T-helper 17 cell (primary cell): ENCODE measurements at places on chromosomes 3 and 15.

- no peak overlapping the region for H3K27ac ChIP-seq
- H3K4me3 ChIP-seq = no peak overlapping the region
- H3K27me3 ChIP-seq = peaks cover 17% of the 10 kb centered on the region
- no peaks in the 10 kb centered on the region for H3K4me1 ChIP-seq
- no peak for DNase-seq
- no peaks in the 10 kb centered on the region for H3K36me3 ChIP-seq
Observed at GRCh38 chr15:36831125-36831903, 251.9 kb downstream of the CDIN1 start.

DNA sequence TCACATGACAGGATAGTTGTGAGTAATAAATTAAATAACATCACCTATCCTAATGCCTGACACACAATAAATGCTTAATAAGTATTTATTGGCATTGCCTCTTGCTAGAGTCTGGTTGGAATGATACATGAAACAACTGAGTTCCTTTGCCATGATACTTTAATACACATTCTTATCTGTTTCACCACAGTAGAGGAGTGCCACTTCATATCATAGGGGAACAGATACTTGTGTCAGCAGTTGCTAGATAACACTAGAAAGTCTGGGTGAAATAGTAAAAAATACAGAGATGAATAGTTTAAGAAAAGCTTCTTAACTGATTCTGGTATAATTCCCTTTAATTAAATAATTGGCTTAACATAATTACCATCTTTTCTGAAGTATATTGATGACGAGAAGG, 380.0 kb upstream of the GOLIM4 start:
- H3K27ac ChIP-seq = no peak overlapping the region
- no peaks in the 10 kb centered on the region for H3K4me1 ChIP-seq
- no peak for DNase-seq
- H3K4me3 ChIP-seq = no peak overlapping the region

GRCh38 chr3:65078748-65079147, 390.9 kb upstream of the ADAMTS9 start:
- H3K36me3 ChIP-seq = no peaks in the 10 kb centered on the region
- no peak for DNase-seq
- H3K27me3 ChIP-seq = no peaks in the 10 kb centered on the region
- no peaks in the 10 kb centered on the region for H3K4me1 ChIP-seq

GRCh38 chr3:195900436-195901355, 7.7 kb downstream of the TNK2 start:
- H3K4me1 ChIP-seq = peaks cover 58% of the 10 kb centered on the region
- H3K27me3 ChIP-seq = no peaks in the 10 kb centered on the region
- DNase-seq = no peak

DNA sequence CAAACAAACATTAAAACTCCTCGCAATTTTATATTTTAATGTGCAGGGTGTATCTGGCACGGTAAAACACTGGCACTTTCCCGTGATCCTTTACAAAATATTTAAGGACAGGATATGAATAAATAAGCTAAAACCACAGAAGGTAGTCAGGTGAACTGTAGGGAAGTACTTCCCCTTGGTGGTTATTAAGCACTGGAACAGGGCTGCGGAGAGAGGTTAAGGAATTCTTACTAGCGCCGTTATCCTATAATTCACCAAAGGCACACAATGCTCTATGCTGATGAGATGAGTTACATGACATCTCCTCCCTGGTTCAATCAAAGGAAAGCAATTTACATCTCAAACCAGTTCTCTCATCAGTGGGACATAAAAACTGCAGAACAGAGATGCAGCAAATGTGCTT, 289.8 kb downstream of the ZBTB20 start:
- no peaks in the 10 kb centered on the region for H3K27me3 ChIP-seq
- H3K36me3 ChIP-seq = peaks cover 3% of the 10 kb centered on the region
- no peak for DNase-seq
- H3K4me1 ChIP-seq = peaks cover 22% of the 10 kb centered on the region
- no peak overlapping the region for H3K4me3 ChIP-seq
- peak overlapping the region; percentile 3 for H3K27ac ChIP-seq
